ENCODE measurements at places on chromosomes 5 and 9.

- DNase-seq, result no peak
Measured at GRCh38 chr9:14310311-14310710, 3.6 kb downstream of the NFIB start.

GRCh38 chr9:132237481-132237880 is 75.6 kb downstream of the NTNG2 start:
- DNase-seq, result no peak

- no peak for DNase-seq
Measured at GRCh38 chr5:127351418-127351817, 60.8 kb downstream of the MEGF10 start.

DNA sequence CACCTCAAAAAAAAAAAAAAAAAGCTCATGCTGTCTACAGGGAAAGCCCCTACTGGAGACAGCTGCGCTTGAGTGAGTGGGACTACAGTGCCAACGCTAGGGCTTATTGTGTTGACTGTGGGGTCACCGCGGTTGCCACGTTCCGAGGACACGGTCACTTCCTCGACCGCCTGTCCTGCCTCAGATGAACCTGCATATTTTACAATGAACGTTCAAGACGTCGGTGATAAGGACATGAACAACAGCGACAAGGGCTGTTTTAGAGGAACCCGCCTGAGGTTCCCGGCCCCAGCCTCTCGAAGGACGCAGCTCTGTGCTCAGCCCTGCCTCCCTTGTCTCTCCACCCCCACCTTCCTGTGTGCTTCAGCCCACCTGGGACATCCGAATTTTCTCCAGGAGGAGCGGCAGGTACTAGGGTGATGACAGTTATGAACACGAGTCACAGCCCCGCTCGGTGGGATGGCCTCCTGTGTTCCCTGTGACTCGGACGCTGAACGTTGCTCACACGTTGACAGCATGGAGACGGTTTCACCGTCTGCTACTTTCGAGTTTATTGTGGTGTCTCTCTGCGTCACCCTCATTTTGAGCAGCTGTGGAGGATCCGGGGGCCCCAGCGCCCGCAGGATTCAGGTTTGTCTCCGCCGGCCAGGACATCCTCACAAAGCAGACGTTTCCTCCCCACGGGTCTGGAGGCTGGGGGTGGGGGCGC is 11.3 kb upstream of the DIPK1B start:
- peak; percentile 74 for DNase-seq

DNA sequence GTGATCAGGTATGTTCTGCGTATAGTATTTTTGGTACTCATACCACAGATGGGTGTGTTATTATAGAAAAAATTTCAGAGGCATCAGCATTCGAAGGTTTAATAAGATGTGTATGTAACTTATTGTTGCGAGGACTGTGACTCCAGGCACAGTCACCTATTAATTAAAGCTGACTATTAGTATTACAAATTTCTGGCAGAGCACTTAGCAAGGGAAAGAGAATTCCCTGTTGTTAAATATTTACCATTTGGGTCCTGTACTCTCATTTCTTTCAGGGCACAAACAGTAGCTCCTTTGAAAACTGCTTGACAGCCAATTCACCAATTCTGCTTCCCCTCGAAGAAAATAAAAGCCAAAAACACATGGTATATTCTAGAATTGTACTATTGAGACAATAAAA is 653.8 kb downstream of the ELAVL2 start:
- DNase-seq, result no peak

GRCh38 chr5:58847041-58847440 is 264.2 kb downstream of the RAB3C start:
- no peak for DNase-seq

- DNase-seq, result no peak
Measured at GRCh38 chr9:2208991-2209390, 193.8 kb downstream of the SMARCA2 start.

DNA sequence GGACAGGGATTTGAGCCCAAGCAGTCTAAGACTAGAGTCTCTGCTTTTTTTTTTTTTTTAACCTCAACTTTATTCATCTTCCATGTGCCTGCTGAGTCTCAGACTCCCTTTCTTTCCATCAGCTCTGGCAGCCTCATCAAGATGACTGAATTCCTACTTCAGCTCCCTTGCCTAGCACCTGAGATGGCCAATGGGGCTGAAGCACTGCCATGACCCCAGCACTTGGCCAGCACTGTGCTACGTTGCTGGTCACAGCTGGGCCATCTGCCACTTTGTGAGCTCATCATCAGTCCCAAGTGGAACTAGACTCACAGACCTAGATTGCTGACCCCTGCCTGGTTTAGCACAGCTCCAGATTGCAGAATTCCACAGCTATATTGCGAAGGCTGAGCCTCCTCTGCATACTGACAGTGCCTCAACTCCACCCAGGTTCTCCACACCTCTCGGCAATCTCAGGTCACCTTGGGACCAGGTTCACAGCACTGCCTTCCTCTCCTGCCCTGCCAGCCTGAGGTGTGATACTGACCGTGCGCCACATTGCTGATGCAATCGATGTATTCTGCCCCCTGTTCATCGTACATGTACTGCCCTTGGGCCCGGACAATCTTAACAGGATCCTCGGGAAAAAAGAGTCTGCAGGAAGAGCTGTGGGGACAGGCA is 1.6 kb downstream of the PHYKPL start:
- no peak for DNase-seq

DNA sequence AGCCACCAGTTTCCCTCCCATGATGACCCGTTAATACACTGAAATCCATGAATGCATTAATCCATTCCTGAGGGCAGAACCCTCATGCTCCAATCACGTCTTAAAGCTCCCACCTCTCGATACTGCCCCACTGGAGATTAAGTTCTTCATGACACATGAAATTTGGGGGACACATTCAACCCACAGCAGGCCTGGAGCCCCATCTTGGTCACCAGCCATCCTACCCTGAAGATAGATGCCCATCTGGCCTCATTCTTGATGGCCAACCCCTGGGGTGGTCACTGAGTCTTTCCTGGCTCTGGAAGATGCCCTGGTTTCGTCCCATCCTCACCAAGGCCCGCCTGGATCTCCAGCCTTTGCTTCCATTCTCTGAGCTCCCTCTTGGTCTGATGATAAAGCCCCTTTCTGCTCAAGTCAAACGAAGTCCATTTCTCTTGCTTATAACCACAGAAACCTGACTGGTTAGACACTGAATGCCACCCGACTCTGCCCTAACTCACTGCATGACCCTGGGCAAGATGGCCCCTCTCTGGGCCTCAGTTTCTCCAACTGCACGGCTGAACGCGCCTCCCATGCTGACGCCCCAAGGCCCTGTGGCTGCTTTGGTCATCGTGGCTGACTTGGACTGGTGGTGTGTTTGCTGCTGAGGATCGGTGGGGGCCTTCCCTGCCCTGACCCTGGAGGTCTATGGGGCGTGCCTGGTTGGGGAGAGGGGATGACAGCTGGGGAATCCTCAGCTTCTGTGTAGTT is 138.4 kb upstream of the IER5L start:
- no peak for DNase-seq

DNA sequence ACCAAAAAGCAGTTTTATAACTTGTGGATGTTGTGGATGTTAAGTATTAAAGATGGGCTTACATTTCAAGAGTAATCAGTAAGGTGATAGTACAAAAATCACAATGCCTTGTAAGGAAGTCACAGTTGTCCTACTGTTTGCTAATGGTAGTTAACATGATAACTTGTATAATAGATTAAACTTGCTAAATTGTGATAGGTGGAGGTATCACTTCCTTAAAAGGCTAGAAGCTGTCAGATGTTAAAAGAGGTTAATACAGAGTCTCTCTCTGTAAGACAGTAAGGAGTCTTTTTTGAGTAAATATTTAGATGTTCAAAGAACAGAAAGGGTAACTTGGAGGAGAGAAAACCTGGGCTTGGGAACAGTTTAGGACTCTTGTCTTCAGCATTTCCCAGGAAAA is 14.2 kb upstream of the MACIR start:
- DNase-seq, result no peak

GRCh38 chr5:39058178-39058921 is 15.8 kb downstream of the RICTOR start:
- no peak for DNase-seq

DNA sequence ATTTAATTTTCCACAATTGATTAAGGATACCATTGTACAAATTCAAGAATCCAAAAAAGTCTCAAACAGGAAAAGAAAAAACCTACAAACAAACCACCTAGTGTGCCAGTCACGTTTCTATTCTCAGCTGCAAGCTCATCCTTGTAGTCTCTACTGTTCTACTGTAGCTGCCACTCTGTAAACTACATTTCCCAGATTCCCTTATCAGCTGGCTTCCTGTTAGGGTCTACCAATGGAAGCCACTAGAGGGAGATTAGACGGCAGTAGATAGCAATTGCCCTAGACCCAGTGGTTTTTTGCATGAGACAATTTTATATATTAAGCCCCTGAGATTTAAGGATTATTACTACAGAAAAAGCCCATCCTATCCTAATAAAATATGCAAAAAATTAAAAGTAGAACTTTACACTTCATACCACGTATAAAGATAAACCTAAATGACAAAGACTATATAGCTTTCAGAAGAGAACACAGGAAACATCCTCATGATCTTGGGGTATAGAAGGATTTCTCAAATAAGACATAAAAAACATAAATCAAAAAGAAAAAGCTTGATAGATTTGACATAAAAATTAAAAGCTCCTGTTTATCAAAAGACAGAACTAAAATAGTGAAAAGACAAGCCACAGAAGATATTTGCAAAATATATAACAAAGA is 37.4 kb downstream of the P4HA2 start:
- no peak for DNase-seq

DNA sequence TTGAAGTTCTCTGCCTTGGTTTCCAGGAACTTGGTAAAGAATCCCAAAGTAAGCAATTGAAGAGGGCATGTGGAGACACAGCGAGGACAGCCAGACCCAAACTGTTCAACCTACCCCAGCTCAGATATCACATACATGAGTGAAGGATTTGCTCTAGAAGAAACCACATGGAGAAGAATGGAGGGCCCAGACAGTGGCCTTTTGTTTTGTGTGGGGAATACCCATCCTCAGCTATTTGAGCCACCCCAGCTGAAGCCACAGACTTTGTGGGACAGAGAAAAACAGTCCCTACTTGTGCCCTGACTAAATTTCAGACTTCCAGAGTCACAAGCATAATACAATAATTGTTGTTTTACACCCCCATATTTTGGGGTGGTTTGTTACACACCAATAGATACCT is 387.1 kb downstream of the ZSWIM6 start:
- DNase-seq, result no peak

DNA sequence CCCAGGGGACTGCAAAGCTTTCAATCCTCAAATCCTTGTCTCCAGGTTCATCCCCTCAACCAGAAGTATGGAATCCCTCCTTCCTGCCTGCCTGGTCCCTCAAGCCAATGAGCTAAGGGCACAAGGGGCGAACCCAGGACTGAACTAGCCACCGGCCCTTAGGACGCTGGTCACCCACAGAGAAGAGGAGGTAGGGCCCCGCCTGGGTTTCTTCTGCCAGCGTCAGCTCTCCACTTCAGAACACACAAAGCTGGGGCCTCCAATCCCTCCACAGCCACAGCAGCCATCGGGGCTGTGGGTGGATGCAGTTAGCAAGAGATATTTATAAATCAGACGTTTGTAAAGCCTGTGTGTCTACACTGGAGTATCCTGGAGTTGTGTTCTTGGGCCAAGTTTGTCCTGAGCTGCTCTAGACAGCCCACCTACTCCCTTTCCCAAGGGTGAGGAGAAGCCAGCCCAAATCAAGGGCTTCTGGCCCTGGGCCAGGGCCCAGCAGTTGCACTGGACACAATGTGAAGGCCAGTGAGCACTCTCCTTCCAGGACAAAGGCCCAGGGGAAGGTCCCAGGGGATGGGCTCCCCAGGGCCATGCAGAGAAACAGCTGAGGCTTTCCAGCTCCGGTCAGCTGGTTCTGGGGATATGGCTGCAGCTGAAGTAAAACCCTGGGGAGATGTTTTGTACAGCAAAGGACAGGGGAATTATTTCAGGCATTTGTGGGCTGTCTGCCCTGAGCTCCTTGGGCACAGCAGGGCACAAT is 18.9 kb downstream of the AMBP start:
- DNase-seq, result no peak

GRCh38 chr5:57276353-57276752 is 102.5 kb downstream of the GPBP1 start:
- DNase-seq, result no peak

DNA sequence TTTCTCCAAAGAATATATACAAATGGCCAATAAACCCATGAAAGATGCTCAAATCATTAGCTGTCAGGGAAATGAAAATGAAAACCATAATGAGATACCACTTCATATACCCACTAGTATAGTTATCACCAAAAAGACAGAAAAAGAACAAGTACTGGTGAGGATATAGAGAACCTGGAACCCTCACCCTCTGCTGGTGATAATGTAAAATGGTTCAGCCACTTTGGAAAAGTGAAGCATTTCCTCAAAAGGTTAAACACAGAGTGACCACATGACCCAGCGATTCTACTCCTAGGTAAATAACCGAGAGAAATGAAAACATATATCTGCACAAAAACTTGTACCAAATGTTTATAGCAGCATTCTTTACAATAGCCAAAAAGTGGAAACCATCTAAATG is 72.0 kb downstream of the HSD17B3 start:
- DNase-seq, result no peak

GRCh38 chr5:163404364-163405173 is 32.8 kb upstream of the CCNG1 start:
- DNase-seq, result no peak

DNA sequence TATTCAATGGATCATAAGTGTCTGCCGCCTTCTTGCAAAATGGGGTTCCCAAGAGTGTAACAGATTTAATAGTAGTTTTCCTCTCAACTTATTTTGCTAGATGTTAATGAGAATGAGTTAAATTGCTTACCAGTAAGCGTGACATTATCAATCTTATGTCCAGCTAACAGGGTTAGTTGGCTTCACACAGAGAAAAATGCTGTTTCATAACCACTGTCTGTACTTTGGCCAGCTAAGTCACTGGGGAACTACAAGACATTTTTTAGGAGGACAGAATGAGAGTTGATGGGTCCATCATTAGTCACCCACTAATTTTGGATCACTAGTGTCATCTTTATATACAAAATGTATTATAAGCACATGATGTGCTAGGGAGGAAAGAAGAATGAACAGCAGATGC is 1.4 kb downstream of the CDC37L1 start:
- no peak for DNase-seq

- no peak for DNase-seq
Measured at GRCh38 chr9:137294091-137294680, 7.9 kb downstream of the NRARP start.

GRCh38 chr5:172283862-172284610 is 472 bp upstream of the UBTD2 start:
- DNase-seq, result peak; percentile 72

GRCh38 chr5:54443270-54443669 is 12.2 kb upstream of the HSPB3 start:
- DNase-seq, result no peak

GRCh38 chr5:102807878-102808502 is 52.9 kb downstream of the PAM start:
- no peak for DNase-seq
